ENCODE measurements at places on chromosomes 7 and 10.

DNA sequence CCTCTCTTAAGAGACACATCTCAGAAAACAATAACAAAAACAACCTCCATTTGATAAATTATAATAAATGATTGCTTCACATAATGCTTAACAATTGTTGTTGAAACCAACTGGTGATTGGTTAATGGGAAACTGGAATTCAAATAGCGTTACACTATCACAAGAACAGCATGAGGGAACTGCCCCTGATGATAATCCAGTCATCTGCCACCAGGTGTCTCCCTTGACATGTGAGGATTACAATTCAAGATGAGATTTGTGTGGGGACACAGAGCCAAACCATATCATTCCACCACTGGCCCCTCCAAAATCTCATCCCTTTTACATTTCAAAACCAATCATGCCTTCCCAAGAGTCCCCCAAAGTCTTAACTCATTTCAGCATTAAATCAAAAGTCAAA, 375.9 kb downstream of the BMPER start:
- no peak for DNase-seq

DNA sequence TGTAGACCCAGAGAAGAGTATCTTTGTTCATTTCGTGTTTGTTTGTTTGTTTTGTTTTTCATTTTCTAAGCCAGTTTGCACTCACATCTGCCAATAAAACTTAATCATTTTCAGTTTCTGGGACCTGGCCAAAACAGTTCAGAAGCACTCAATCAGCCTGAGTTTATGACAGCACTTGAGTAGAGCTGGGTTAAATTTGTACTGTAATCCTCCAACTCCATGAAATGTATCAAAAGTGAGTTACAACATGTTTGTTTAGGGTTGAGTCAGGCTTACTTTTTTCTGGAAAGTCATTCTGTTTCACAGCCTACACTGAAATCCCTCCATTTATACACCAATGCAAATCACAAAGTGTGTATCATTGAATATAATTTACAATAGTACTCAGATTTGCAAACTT, 91.9 kb downstream of the ZWINT start:
- no peak for DNase-seq

DNA sequence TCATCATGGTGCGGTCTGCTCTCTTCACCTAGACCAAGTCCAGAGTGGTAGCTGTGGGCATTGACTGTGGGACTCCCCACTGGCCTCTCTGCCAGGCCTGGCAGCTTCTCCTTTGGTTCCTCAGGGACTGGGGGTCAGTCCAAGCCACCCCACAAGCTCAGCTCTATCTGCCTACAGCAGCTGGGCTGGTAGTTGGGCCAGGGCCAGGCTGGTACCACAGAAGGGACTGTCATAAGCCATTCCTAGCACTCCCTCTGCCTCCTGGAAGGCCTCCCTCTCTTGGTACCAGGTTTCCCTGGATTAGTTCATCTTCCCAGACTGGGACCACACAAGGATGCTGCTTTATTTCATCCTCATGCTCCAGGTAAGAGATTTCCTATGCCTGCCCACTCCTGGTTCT, 24.2 kb upstream of the UNC5B start:
- no peak for DNase-seq

DNA sequence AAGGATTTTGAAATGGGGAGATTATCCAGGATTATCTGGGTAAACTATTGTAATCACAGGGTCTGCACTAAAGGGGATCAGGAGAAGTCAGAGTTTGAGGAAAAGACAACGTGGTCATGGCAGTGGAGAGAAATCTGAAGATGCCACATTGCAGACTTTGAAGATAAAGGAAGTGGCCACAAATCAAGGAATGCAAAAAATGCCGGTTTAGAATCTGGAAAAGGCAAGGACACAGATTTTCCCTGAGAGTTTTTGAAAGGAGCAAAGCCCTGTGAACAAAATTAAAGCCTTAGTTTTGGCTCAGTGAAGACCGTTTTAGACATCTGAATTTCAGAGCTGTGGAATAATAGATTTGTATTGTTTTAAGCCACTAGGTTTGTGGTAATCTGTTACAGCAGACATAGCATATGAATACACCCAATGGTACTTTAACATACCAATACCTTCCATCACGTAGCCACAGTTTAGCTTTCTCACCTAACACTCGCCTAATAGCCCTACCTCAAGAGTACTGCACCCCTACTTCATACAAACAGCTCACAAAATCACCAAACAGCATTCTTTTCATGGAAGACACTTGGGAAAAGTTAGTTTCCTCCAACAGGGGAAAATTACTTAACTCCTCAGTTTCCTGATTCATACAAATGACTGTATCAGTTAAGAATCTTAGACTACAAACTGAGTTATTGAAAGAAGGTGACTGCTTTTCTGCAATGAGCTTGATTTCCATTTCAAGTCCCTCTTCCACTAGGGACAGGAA, 446.5 kb downstream of the INHBA start:
- DNase-seq: no peak

- DNase-seq: no peak
These were observed 31.2 kb downstream of the TOMM7 start for GRCh38 chr7:22791204-22792158.

GRCh38 chr10:15482156-15482555, 111.1 kb upstream of the FAM171A1 start:
- no peak for DNase-seq

- no peak for DNase-seq
These were observed 143.3 kb downstream of the HDAC9 start for GRCh38 chr7:18638594-18639452.

- DNase-seq: no peak
These were observed 205.7 kb upstream of the NPSR1 start for GRCh38 chr7:34452363-34452762.

DNA sequence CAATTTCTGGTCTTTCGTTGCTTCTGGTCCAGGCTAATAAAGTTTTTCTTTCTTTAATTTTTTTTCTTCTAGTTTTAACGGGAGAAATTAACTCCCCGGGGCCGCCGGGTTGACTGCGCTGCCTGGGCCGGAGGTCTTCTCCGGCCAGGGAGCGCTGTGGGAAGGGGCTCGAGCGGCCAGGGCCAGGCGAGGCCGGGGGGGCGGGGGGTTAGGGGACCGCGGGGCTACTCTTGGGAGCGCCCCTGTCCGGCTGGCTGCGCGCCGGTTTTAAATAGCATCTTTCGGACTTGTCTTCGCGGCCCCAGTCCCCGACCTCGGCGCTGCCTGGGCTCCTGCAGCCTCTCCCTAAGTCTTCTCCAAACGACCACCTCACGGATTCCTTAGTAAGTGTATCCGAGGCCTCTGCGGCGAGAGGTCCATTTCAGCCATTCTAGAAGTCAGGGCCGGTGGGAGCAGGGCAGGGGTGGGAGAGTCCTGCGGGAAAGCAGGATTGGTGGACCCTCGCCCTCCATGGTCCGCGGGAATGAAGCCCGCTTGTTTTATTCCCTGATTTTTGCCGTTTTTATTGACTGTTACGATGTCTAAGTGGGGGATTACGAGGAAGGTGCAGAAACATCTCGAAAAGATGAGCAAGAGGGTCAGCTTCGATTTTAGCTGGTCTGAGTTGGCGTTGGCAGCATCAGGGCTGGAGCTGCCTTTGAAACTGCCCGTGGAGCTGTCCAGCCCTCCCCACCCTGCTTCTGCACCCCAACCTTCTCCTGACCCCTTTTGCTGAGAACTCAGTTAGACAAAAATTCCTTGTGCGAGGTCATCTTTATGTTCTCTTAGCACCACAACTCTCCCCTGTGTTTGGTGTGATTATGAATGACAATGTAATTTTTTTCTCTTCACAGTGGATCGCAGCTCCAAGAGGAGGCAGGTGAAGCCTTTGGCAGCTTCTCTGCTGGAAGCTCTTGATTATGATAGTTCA, 555 bp downstream of the PHF14 start:
- no peak for DNase-seq

DNA sequence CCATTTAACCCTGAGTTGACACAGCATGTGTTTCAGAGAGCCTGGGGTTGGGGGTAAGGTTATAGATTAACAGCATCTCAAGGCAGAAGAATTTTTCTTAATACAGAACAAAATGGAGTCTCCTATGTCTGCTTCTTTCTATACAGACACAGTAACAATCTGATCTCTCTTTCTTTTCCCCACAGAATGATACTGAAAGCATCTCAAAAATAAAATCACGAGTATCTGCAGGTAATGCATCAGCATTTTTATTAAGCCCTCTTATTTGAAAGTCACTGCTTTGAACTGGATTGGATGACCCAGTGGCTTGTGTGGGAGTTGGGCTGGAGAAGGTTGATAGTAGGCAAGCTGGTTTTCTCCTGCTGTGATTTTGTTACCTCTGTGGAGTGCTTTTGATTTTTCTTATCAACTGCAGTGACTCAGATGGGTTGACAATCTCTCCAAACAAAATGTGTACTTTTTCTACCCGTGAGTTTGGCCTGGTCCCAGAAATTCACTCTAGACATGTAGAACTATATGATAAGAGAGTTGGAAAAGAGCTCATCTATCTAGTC, 253.5 kb upstream of the PRKCQ start:
- no peak for DNase-seq

GRCh38 chr10:119701861-119702260, 24.0 kb upstream of the INPP5F start:
- no peak for DNase-seq

DNA sequence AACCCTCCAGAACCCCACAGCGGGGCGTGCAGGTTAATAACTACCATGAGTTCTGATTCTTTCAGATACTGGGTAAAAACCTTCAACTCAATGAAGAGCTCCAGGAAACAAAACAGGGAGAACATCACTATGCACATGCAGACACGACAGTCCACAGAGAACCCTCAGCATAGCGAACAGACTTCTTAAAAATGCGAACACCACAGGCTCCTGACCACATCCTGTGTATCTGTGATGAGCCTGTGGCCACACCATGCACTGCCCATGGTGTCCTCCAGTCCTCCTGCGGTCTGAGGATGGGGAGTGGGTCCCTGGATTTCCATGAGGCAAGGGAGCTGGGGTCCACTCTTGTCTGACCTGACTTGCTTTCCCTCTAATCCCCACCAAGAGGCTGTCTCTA, 107.2 kb downstream of the COBL start:
- DNase-seq: no peak

GRCh38 chr7:151206914-151207313, 3.4 kb downstream of the H2BK1 start:
- no peak for DNase-seq

DNA sequence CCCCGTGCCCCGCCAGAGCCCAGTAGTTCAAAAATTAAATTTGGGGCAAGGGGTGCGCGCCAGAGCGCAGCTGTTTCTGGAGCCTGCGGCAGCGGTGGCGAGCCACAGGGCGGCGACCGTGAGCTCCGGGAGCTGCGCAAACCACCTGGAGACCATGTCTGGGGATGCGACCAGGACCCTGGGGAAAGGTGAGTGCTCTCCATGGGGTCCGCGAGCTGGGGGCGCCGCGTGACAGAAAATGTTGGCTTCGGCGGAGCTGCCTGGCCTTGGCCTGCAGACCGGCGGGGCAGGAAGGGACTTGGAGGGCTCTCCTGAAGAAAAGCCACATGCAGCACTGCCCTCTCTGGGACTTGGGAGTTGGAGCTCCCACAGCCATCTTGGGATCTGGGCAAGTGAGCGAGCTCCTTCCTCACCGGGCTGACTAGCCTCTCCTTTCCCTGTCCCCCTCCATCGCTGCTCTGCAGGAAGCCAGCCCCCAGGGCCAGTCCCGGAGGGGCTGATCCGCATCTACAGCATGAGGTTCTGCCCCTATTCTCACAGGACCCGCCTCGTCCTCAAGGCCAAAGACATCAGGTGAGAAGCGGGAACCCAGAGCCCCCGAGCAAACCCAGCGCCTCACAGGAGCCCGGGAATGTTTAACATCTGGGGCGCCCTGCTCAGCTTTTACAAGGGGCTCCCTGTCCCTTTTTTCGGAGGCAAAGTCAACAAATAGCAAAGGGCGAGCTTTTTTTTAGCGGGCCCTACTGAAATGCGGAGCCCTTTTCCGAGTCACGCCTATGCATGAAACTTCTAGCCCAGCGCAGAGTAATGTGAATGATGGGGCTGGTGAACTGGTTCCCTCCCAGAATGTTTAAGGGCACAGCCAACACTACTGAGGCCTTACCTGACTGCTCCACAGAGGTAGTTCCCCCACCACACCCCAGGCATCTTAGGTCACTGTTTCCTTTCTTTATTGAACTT, 6.1 kb downstream of the GSTO2 start:
- DNase-seq: peak; percentile 27

DNA sequence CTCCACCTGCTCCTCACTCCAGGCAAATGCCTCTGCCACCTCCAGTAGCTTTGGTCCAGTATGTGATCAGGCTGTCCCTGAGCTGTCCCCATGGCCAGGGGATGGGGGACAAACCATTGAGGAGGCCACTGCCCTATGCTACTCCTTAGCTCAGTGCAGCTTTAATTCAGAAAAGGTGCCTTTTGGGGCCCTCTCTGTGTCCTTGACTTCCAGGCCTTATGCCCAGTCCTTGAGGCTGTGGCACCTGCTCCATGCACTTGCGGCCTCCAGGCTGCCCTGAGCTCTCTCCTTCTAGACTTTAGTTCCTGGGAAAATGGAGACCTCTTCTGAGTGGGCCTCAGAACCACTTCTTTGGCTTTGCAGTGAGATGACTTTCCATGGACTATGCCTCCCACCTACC, 650.8 kb upstream of the CELF2 start:
- no peak for DNase-seq

GRCh38 chr7:98641646-98642500, 24.8 kb downstream of the NPTX2 start:
- no peak for DNase-seq

DNA sequence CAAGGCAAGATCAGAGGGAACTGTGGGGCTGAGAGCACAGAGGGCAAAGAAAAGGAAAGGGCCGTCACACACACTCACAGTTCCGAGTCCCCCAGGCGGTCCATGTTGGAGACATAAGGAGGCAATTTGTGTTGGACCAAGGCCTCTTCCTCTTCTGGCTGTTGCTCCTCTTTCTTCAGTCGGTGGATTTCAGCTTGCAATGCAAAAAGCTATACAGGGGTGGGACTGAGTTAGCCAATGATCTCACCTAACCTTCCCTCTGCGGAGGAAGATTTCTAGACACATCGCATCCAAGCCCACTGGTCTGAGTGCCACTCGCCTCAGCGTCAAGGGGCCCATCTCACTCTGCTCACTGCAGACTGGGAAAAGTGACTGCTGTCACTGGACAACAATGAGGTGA, 5.5 kb downstream of the WDR91 start:
- DNase-seq: no peak

DNA sequence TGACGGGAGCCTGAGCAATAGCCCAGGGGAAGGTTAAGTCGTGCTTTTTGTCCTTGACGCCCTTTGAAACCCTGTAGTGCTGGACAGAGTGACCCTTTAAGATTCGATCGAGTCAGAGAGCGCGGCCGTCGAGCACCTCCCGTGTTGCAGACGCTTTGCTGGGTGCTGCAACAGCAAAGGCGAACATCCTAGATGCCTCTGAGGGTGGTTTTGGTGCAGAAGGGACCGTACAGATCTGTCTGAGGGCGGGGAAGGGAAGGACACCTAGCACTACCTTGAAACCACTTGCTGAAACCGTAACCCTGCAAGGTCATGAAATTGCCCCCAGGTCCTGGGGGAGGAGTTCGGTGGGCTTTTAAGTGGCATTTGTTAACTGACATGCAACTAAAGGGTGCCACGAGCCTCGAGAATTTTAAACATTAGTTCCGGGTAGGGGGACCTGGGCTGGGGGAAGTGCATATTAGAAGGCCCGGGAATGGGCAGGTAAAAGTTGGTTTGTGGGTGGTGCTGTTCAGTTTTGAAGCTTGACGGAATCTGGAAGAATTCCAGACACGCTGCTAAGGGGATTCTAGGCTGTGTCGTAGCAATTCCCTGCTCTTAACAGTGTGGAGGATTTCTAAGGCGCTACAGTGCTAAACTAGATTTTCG, 786 bp downstream of the ATP5F1C start:
- DNase-seq: no peak

Data from heart right ventricle (tissue), 16 donors.